ENCODE measurements at places on chromosomes 2 and 18.

DNA sequence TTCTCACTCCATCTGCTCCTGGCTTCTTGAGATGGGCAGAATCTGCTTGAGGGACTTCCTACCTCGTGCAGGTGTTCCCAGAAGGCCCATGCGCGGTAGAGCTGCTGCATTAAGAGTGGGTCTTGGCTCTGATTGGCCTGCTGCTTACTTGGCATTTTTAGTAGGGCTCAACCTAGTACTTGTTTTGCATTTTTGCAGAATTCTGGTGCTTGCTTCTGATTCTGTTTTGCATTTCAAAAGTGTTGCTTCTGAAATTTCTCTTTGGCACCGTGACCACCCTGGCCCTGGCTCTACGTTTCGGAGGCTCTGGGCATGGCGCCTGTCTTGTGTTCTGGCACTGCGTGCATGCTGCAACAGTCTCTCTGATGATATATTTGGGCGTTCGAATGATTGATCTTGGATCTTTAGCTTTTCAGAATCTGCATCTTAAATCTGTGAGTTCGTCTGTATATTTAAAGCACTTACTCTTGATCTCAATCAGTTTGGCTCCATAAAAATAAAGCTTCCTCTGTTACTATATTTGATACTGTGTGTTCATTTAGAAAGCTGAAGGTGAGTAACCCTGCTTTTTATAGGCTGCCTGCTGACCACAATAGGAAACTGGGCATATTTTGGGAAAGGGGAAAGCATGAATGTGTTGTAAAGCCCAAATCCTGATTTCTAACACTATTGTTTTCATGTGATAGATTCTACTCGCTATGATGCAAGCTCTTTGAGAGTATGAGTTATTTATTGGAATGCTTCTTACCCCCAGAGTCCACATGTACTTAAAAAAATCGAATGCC is 22.2 kb downstream of the EFR3B start:
- DNase-seq, result no peak

GRCh38 chr2:170566138-170566537 is 149.0 kb upstream of the SP5 start:
- no peak for DNase-seq

GRCh38 chr2:155904720-155905119 is 427.8 kb downstream of the NR4A2 start:
- no peak for DNase-seq

GRCh38 chr2:217836901-217837491 is 165.8 kb downstream of the TNS1 start:
- DNase-seq, result no peak

DNA sequence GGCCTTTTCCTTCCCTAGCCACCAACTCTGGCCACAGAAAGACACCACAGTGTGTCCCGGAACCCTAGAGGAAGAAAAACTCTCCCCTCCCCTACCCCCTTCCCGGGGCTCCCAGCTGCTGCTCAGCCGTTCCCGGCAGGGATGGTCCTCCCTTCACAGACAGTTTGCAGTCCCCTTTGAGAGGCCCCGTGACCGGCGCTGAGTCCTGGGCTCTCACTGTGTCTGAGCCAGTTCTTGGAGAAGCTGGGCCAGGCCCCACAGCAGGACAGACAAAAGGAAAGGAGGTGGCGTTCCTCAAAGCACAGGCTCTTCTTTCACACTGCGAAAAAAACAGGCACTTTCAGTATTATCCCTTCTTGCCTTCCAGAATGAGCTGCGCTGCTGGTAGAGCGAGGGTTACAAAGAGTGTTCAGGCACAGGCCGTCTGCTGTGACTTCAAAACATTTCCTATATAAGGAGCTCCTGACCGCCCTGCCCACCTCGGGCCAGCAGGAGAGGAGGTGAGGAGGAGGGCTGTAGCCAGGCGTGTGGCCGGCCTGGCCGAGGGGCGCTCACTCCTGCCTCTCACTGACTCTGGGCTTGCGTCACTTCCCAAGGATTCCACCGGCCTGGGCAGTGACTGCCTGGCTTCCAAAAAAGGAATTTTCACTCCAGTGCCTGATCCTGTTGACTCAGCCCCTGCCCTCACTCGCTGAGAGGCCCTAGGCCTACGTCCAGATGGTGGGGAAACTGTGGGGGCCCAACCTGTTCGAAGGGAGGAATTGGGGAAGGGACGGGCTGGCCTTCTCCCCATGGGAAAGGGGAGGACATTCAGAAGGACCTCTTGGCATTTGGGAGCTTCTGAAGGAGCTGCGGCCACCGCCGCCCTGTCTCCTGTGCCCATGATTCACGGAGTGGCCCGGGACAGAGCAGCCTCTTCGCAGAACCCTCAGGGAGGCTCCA is 24.9 kb downstream of the CIDEA start:
- no peak for DNase-seq

DNA sequence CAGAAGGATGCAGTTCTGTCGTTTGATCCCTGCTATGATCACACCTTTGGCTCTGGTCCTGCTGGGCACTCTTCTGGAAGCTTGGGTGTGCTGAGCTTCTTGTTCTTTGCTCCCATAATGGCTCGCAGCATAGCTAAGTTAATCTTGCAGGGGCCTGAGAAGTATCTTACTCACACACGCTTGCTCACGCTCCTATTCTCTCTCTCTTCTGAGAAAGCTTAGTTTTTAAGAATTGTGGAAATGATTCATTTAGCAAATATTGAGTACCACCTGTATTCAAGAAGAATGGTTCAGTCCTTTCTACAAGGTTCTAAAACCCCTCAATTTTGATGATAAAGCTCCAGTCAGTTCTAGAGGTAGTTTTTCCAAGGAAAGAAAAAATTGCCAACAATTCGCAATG is 40.6 kb downstream of the XRCC5 start:
- DNase-seq, result no peak

DNA sequence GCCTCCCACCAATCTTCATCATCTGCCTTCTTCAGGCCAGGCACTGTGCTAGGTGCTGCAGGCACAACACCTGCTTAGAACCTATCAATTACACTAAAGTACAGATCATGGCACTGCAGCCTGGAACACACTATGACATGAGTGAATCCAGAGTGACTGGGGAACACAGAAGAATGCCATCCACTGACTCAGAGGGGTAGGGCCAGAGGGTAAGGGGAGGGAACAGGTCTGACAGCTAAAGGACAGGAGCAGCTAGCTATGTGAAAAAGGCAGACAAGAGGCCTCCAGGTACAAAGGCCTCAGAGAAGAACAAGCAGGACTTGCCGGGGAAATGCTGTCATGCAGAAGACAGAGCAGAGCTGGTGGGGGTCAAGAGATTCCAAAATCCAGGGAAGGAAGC is 53.3 kb upstream of the ACAA2 start:
- no peak for DNase-seq

DNA sequence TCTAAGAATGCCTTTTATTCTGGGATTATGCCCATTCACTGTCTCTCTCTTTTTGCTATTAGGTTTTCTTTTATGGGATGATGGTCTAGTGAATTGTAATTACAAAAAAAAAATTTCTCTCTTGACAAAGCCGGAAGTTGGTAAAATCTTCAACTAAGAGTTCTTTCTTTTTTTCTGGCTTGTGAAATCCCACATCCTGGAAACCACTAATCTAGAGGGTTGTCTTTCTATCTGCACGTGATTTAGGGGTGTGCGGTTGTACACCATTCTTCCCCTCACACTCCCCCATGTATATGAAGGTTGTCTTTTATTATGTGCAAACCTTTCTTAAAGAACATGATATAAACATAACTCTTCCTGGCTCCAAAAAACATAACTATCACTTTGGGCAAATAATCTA is 52.0 kb downstream of the GATA6 start:
- DNase-seq, result no peak

GRCh38 chr18:33184958-33185357 is 255.6 kb downstream of the CCDC178 start:
- DNase-seq, result peak; percentile 9

GRCh38 chr2:216142540-216142939 is 33.4 kb downstream of the XRCC5 start:
- no peak for DNase-seq

- no peak for DNase-seq
Observed at GRCh38 chr2:167310442-167310841, 422.2 kb downstream of the XIRP2 start.

DNA sequence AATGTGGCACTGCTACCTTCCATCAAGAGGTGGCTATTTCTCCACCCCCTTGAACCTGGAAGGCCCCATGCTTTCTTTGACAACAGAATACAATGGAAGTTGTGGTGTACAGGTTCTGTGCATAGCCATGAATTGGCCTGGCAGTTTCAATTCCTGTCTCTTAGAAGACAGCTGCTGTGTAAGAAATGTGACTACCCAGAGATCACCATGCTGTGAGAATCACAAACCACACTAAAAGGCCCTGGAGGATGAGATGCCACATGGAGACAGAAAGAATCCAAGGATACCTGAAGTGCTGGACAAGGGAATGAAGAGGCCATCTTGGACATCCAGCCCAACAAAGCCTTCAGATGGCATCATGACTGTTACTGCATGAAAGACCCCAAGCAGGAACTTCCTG is 47.7 kb upstream of the EHBP1 start:
- no peak for DNase-seq

GRCh38 chr18:24208270-24209035 is 69.6 kb downstream of the CABYR start:
- DNase-seq, result no peak

DNA sequence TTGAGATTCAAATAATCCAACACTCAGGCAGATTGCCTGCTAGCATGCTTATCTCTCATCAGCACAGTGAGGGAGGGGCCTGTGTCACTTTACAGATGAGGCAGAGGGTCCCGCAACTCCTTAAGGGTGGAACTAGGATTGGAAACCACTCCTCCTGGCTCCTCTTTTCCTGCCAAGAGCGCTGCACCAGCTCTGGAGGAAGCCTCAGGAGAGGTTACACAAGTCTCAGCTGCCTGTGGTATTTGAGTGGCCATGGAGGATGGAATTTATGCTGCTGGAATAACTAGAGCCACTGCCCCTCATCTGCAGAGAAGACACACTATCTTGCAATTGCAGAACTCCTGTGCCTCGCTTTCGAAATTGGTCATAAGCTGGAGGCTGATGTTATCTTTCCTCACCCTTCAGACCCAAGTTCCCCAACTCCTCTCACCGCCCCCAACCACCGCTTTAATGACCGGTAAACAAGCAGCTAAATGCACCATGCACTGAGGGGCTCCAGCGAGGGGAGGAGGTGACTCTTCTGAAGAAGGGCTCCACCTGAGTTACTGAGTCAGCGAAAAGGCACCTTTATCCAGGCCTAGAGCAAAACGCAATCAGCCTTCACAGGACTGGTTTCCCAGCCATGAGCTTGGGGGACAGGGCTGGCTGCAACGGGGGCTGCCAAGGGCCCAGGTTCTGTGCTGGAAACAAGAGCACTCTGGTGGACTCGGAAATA is 245.8 kb downstream of the SOX11 start:
- DNase-seq, result peak; percentile 42

- DNase-seq, result peak; percentile 52
Observed at GRCh38 chr18:50096766-50097435, 98.0 kb downstream of the MYO5B start.

DNA sequence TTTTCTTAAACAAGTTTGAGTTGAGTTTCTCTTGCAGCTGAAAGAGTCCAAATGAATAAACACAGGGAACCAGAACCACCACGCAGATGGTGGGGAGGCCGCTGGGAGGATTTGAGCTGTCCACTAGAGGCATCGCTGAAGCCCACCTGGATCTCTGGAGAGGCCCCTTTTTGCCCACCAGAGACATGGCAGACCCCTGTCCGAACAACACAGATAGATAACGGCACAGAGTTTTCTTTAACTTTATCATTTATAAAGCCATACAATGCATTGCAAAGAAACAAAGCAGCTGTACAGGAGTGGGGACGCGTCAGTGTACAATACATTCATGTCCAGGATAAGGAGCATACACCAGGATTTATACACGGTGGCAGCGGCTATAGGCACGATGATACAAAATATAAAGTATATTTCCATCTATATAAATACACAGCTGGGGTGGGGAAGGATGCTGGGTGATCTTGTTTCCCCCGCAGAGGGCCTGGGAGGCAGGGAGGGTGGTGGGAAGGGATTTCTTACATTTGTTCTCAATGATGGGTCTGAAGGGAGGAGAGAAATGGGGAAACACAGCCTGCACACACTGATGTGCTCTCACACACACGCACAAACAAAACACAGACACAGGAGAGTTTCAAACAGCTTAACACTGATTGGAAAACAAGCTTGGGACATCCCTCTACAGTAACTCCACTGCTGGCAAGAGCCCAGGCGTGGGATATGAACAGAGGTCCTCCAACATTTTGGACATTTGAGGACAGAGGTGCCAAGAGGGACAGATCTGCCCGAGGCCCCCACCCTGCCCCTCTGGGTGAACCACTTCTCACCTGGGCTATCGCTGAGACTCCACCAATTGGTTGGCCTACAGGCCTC is 203.0 kb downstream of the TNS1 start:
- DNase-seq, result no peak

DNA sequence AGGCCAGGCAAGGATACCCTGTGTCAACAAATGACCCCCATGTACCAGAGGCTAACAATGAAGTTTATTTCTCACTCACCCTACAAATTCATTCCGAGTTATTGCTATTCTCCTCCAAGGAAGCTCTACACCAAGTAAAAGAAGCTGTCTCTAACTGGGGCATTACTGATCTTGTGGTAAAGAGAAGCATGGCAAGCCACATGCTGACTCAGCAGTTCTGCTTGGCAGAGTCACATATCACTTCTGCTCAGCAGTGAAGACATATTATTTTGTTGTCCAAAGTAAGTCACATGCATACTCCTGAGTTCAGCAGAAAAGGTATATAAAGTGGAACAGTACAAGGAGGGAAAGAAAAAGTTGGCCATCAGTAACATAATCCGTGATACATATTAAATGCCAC is 315.8 kb downstream of the GULP1 start:
- DNase-seq, result peak; percentile 43

- no peak for DNase-seq
Observed at GRCh38 chr18:814300-815084, 2.5 kb upstream of the YES1 start.

- no peak for DNase-seq
Observed at GRCh38 chr2:240955306-240956170, 42.9 kb upstream of the SNED1 start.

GRCh38 chr2:4144731-4145130 is 441.4 kb downstream of the DCDC2C start:
- no peak for DNase-seq

GRCh38 chr2:85457877-85458316 is 39.4 kb downstream of the SH2D6 start:
- no peak for DNase-seq

GRCh38 chr2:159211447-159212396 is 74.8 kb downstream of the WDSUB1 start:
- no peak for DNase-seq

GRCh38 chr2:214311031-214311533 is 99.8 kb upstream of the VWC2L start:
- peak; percentile 8 for DNase-seq

- no peak for DNase-seq
Observed at GRCh38 chr2:20939931-20940795, 103.7 kb downstream of the APOB start.

GRCh38 chr2:183059561-183059960 is 19.0 kb upstream of the DUSP19 start:
- DNase-seq, result peak; percentile 51

DNA sequence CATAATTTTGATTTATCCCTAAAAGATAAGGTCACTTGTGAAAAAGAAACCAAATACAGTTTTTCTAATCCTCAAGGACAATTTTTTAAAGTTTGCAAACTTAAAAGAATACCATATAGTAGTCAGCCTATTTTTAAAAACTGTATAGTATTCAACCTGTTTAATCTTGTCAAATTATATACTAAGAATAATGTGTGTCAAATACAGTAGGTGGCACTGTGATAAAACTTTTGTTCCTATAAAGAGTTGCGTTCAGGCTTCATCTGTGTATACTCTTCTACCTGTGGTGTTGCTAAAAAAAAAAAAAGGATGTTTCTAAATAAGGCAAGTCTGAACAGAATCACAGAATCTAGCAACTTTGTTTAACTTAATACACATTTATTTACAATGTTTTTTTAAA is 68.6 kb downstream of the CCDC138 start:
- DNase-seq, result peak; percentile 74

All from DMS53 (cell line).